GM23248 (cell line): ENCODE measurements at places on chromosomes 12 and 14.
A peak's percentile ranks its signal among the peaks of the same experiment; 100 is the strongest.

- no peak for DNase-seq
Measured at GRCh38 chr12:2776129-2776806, 18.5 kb upstream of the FKBP4 start.

- no peak for DNase-seq
Measured at GRCh38 chr12:106910202-106910601, 45.5 kb upstream of the TMEM263 start.

GRCh38 chr12:90679674-90680073 is 275.3 kb downstream of the CCER1 start:
- DNase-seq: no peak

GRCh38 chr12:130990034-130990433 is 36.3 kb downstream of the ADGRD1 start:
- peak; percentile 35 for DNase-seq

GRCh38 chr12:84696281-84696680 is 216.3 kb downstream of the SLC6A15 start:
- DNase-seq: no peak

DNA sequence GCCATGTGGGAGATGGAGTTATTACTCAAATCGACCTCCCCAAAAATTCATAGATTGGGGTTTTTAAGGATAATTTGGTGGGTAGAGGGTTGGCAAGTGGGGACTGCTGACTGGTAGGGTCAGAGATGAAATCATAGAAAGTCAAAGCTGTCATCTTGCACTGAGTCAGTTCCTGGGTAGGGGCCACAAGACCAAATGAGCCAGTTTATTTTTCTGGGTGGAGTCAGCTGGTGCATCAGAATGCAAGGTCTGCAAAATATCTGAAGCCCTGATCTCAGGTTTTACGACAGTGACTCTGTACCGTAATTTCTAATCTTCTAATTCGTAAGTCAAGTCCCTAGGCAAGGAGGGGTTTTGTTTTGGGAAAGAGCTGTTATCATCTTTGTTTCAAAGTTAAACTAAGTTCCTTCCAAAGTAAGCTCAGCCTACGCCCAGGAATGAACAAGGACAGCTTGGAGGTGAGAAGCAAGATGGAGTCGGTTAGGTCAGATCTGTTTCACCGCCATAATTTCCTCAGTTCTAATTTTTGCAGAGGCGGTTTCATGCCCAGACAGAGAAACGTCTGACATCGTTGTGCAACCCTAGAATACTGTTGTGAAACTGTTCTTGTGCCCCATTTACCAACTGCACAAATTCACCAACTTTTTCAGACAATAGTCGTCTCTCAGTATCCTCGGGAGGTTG is 104.5 kb upstream of the SFSWAP start:
- no peak for DNase-seq

GRCh38 chr12:132470397-132470796 is 19.6 kb upstream of the FBRSL1 start:
- DNase-seq: no peak

DNA sequence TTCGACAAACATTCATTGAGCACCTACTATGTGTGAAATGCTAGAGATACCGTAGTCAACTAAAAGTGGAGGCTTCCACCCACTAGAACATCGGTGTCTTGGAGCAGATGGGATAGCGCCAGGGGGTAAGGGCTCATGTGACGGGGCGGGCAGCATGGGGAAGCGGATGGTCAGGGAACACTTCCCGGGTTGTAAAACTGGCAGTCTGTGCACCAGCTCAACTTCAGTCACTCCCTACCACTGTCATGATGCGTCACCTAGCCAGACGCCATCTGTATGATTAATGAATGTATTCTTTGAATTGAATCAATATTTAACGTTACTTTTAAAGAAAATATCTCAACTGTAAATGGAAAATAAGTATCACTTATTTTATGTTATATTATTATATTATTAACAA is 93.5 kb downstream of the PIWIL1 start:
- DNase-seq: no peak

GRCh38 chr14:55813630-55814029 is 233.6 kb downstream of the KTN1 start:
- DNase-seq: no peak

GRCh38 chr12:131095826-131096680 is 142.3 kb downstream of the ADGRD1 start:
- no peak for DNase-seq

- DNase-seq: no peak
Measured at GRCh38 chr12:26717757-26718156, 115.2 kb downstream of the ITPR2 start.

DNA sequence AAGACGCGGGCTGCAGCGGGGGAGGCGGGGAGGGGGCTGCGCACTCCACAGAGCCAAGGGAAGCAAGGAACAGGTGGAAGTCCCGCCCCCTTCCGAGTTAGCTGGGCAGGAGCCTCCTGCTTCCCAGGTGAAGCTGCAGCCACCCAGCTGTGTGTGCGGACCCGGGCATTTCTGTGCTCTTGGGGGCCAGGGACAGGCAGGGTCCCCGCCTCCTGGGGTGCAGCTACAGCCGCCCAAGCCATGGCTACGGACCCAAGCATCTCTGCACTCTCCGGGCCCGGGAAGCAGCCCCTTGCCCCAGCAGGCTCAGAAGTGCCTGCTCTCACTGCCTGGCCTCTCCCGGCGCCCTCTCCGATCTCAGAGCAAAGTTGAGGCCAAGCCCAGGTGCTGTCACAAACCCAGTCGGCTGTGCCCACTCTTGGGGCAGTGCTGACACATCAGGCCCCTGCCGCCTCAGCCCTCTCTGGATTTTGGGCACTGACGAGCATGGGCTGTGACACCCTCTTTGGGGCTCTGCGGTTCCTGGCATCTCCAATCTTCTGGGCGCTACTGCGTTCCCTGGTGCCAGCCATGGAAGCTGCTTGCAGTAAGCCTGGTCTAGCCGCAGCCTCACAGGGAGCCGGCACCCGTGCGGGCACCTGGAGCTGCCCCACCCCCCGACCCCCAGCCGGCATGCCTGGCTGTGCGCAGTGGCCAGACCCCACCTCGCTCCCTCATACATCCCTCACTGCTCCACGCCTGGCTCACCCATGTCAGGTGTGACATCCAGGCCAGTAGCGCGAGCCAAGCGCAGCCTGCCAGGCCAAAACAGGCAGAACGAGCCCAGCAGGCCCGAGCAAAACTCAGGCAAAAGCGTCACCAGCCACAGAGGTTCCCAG is 8.5 kb upstream of the MGAT4C start:
- DNase-seq: no peak

DNA sequence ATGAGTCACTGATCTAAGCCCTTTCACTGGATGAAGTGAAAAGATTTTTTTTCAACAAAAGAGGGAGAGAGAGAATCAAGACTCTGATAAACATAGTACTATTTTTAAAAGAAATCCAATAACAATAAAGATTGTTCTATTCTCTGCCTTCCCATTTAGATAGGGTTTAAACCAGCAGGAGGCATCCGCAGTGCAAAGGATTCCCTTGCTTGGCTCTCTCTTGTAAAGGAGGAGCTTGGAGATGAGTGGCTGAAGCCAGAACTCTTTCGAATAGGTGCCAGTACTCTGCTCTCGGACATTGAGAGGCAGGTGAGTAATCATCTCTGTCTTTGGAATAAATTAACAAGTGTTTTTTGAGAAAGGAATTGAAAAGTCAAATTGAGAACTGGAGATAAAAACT is 124.9 kb downstream of the DERA start:
- no peak for DNase-seq

DNA sequence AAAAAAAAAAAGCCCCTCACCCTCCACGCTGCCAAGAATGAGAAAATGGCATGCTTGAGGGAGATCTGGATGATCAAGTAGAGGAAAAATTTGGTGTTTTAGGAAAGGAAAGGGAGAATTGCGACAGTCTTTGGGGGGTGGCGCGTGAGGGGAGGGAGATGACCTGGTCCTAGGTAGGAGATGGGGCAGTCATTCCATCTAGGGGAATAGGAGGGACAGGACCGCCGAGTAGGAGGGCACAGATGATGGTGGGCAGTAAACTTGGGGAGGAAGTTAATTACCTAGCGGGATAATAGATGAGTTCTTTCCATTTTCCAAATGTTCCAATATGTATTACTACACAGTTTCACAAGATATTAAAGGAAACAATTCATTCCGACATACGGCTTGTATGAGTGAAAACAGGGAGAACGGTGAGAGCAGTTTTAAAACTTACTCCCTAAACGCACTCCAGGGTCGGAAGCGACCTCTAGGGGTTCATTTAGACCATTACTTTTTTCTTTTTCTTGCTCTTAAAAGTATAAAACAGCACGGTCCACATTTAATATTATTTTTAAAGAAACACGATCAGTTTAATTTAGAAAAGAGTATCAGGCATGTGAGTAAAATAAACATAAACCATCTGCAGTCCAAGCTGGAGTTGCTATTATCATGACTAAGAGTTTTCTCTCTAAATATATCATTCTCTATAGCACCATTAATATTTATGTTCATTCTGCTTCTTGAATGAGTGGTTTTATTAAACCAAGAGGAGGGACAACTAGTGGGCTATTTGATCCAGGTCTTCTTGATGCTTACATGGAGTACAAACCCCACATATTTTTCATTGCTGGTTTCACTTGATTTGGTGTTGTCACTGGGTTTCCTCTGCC is 3.0 kb upstream of the FNTB start:
- DNase-seq: peak; percentile 78

GRCh38 chr12:52739963-52740362 is 36.6 kb upstream of the KRT77 start:
- DNase-seq: no peak

DNA sequence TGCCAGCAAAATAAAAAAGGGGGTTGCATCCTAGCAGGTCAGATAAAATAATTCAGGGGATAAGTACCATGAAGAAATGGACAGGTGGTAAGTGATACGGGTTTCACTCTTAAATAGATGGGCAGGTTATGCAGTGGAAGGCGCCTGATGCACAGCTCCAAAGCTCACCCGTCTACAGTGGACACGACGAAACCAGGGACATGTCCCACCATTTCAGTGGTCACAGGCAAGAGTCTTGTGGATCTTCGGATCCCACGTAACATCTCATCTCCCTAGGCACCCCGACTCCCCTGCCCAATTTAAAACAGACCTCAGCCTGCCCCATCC is 60.5 kb downstream of the DDX51 start:
- no peak for DNase-seq

GRCh38 chr12:79634957-79635471 is 55.8 kb downstream of the PAWR start:
- peak; percentile 78 for DNase-seq

DNA sequence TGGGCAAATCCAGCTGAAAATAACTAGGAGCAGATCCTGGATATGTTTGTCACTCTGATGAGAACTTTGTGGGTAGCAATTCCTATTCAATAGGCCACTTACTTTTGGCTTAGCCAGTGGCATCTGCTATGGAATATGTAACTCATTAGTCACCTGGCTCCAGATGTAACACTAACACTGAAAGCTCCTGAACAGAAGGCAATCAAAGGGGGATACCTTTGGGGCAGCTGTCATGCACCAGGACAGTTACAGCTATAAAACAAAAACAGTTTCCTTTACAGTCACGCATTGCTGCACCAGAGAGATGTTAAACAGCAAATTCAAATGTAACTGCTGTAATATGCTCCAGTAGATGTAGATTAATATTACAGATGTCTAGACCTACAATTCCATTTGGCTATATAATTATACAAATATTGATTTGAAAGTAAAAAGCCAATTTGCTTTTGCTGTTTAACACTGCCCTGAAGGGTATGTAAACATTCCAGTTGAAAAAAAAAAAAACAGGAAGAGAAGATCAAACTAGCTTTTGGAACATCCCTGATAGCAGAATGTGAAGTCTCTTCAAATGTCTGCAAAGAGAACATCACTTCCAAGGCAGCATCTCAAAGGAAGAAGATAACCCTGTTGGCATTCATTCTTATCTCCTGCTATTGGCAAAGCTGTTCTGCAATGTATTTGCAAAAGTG is 18.4 kb downstream of the RACGAP1 start:
- DNase-seq: peak; percentile 73

DNA sequence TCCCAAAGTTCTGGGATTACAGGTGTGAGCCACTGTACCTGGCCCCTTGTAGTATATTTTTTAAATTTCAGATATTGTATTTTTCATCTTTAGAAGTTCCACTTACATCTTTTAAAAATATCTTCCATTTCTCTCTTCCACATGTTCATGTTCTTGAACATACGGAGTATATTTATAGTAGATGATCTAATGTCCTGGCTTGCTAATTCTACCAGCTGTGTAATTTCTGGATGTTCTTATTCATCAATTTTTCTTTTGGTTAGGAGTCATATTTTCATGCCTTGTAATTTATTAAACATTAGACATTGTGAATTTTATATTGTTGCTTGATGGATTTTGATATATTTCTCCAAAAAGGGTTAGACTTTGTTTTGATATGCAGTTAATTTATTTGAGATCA is 30.8 kb downstream of the NTN4 start:
- DNase-seq: no peak

- peak; percentile 86 for DNase-seq
Measured at GRCh38 chr12:105561546-105562198, 231.2 kb downstream of the C12orf75 start.

DNA sequence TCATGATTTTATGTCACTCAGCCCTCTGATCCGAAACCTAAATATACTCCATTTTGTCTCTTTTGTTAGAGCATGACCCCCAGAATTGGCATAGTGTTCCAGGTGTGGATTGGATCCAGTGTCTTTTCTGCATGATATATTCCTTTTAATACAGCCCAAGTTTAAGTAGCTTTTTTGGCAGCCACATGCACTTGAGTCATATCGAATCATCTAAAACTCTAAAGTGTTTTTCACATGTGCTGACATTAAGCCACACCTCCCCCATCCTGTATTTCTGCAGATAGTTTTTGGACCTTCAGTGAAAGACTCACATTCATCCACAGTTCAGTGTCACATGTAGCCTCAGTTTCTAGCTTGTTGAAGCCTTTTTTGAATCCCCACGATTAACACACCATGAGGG is 30.6 kb downstream of the BORCS5 start:
- peak; percentile 88 for DNase-seq

- no peak for DNase-seq
Measured at GRCh38 chr14:72808564-72808963, 85.3 kb downstream of the DPF3 start.

- no peak for DNase-seq
Measured at GRCh38 chr12:42770261-42770660, 180.7 kb upstream of the PRICKLE1 start.

GRCh38 chr12:71954861-71955260 is 16.2 kb downstream of the TPH2 start:
- DNase-seq: no peak

DNA sequence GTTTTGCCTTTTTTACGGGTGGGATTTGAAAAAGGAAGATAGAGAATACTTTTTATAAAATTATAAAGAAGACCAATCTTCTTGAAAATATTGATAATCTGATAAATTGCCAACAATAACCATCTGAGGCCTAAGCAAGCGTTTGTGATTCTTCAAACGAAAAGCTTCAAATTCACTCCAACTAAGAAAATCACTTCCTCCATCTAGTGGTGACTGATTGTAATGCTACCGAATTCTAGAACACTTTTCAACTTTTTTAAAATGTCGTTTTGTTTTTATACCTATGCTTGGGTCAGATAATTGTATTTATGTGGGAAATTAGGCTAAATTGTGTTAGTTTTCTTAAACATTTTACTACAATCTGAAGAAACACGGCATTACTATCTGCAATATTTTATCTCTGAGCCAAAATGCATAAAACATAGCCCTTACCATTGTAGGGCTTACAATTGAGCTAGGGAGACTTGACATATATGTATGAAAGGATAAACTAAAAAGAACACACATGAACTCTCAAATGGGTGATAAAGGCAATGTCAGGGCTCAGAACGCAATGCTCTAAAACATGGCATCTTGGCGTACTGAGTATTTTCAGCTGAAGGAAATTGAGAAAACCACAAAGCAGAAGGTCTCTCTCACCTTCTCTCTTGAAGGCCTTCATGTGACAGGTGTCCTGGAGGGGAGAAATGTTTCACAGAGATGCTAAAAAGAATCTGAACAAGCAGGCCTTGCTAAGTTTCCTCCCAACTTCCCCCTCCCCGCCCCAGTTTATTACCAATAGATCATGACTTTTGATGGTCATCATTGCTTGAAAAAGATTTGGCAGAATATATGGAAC is 36.8 kb upstream of the G2E3 start:
- peak; percentile 58 for DNase-seq
